ENCODE measurements at places on chromosomes 7 and 10.

GRCh38 chr7:7256731-7257274, 74.5 kb downstream of the C1GALT1 start:
- no peak for DNase-seq

DNA sequence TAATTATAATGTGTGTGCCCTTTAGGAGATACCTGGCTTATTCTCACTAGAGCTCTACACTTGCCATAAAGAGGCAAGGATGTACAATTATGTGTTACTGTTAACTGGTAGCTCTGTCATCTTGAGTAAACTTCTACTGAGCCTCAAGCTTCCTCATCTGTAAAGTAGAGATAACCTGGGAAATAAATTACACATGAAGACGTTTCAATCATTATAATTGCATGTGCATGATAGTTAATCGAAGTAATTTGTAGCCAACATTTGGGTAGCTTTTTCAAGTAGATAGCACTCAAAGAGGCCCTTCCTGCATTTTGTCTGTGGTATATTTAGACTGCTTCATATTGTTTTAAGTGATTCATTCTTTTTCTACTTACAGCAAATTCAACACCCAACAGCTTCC, 2.4 kb downstream of the CCT6A start:
- no peak for DNase-seq

DNA sequence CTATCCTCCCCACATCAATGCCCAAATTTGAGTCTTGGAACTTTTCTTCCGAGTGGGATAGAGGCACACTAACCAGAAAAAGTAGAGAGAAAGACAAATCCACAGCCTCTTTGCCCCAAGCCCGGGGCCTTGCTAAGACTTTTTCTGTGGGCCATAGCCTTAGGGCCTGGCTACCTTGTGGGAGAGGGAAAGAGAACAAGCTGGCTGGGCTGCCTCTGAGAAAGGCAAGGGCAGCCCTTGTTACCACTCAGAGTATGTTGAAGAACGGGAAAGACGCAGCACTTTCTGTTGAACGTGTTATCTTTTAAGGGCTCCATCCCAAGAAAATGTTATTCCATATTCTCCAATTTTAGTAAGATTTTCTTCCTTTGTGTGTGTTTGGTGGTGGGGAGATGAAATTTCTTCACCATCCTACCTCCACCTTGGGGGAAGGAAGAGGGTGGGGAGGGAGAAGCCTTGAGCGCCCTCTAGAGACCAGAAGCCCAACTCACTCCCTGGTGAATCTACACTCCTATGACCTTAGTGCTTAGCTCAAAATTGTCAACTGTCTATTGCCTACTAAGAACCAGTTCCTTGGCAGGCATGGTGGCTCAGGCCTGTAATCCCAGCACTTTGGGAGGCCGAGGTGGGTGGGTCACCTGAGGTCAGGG, 3.9 kb upstream of the NRF1 start:
- peak; percentile 26 for DNase-seq

DNA sequence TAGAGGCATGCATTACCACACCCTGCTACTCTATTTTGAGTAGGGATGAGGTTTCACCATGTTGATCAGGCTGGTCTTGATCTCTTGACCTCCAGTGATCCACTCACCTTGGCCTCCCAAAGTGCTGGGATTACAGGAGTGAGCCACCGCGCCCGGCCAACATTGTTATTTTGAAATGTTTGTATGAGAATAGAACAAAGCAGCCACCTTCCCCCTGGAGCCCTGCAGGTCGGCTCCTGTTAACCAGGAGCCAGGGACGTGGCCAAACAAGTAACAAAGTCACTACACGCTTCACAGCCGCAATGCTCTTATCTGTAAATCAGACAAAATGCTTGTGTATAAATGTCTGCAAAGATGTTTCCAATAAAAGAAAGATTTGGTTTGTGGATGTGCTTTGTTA, 295.4 kb downstream of the CNTNAP2 start:
- DNase-seq: no peak

DNA sequence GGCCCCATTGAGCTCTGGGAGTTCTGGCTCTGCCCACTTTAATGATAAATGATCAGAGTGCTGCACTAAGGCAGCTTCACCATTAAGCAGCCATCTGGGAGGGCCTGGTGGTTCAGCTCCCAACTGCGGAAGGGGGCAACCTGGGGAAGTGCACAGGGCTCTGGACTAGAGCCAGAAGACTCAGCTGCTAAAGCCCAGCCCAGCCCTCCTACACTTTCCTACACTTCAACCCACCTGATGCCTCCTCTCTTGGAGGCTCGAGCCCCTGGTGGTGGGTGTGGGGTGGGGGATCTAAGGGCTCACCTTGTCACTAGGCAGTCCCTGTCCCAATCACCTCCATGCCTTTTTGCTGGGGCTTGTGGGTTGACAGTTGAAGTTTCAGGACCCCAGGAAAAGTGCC, 60.6 kb upstream of the ANTXRL start:
- DNase-seq: no peak

Data from activated CD4-positive, alpha-beta T cell treated with anti-CD3 and anti-CD28 coated beads, Interleukin-2, amount 50 U/mL, for 4 hours (primary cell).